GM12891 (cell line): ENCODE measurements at places on chromosomes 2 and 18.
A peak's percentile ranks its signal among the peaks of the same experiment; 100 is the strongest.

DNA sequence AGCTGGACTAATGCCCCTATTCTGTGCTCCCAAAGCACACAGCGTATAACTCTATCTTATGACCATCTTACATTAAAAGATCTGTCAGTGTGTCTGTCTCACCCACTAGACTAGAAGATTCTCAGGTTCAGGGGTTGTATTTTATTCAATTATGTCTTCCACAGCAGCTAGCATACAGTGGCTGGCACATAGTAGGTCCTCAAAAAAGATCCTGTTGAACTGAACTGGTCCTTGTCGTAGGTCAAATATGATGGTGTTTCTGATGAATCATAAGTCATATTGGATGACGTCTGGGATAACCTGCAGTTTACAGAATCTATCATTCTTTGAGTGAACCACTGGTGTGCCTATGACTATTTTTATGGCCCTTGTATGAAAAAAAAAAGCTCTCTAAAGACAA lies 11.3 kb upstream of the TTC39C start:
- DNase-seq, result no peak

- DNase-seq, result no peak
Observed at GRCh38 chr2:85746321-85747004, 7.3 kb upstream of the ATOH8 start.

GRCh38 chr2:18119883-18120282 lies 241.4 kb downstream of the KCNS3 start:
- no peak for DNase-seq

DNA sequence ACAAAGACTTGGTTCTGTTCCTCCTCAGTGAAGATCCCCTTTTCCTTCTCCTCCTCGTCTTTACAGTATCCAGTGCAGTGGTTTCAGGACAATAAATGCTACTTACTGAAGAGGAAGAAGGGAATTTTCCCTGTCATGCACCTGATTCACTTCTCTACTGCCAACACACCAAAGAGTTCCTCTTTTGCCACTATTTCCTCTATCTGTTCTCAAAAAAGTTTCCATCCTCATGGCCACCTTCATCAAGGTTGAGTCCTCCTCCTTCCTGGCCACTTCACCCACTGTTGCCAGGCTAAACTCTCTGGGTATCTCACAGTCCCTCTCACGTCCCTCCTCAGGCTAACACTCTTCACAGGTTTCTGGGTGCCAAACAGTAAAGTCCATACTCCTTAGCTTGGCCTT lies 41.7 kb downstream of the PLEKHM3 start:
- peak; percentile 15 for DNase-seq

GRCh38 chr2:38233231-38233983 lies 143.7 kb downstream of the ATL2 start:
- no peak for DNase-seq

GRCh38 chr2:239400596-239401066 lies at the start of gene HDAC4:
Gene HDAC4, minus strand, starts transcription at chr2:239401020. Its CDS starts 48,321 bp downstream, at chr2:239352699.
- DNase-seq, result no peak

- no peak for DNase-seq
Observed at GRCh38 chr2:166494140-166494624, at the start of gene SCN7A. Gene SCN7A, minus strand, starts transcription at chr2:166494249. Its CDS starts 16,553 bp downstream, at chr2:166477696.

GRCh38 chr2:232672588-232672987 lies 24.5 kb upstream of the GIGYF2 start:
- no peak for DNase-seq

- DNase-seq, result no peak
Observed at GRCh38 chr2:42252464-42252863, 83.3 kb downstream of the EML4 start.

DNA sequence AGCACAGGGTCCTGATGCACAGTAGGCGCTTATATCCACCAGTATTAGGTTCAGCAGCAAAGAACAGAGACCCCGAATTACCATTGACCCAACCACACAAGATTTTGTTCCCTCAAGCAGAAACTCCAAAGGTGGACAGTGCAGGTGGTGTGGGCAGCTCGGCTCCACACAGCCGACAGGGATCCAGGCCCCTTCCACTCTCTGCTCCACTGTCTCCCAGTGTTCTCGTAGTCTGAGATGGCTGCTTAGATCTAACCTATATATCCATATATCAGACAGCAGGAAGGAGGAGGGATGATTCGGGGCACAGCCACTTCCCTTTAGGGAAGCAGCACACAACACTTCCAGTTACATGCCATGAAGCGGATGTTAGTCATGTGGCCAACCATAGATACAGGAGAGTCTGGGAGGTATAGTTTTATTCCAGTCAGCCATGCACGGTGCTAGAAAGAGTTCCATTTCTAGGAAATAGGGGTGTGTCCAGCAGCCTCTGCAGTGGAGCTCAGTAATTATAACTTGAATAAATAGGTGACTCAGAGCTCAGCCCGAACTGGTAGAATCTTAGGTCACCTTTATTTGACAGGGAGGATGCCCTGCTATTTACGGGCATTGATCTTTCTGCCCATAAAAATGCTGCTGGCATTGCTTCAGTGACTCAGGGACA lies 158.9 kb downstream of the TWIST2 start:
- no peak for DNase-seq

DNA sequence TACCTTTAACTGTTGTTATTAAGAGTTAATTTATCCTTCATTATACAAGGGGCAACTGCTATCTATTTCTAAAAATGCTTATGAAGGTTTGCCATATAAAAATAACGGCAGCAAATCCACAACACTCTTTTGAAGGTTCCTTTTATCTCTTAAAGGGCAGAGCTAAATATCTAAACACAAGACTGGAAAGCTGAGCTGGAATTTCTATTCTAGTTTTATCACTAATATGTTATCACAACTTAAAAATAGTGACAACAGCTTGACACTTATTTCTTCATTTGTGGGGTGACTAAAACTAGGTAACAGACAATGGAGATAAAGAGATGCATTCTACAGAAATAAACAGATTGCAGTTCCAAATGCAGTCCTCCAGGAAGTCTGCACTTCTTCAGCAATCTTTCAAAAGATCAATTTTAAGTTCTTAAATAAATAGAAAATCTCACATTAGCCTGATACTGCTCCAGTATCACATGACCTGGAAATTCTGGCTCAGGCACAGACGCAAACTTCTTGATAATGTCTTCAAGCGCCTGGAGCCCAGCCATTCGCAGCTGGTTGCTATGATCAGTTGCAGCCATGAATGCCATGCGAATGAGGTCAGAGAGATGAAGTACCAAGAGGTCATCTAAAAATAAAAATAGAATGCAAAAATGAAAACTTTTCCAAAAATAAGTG lies 54.0 kb upstream of the STRN start:
- DNase-seq, result no peak

- no peak for DNase-seq
Observed at GRCh38 chr2:70822843-70823242, 2.4 kb upstream of the CLEC4F start.

DNA sequence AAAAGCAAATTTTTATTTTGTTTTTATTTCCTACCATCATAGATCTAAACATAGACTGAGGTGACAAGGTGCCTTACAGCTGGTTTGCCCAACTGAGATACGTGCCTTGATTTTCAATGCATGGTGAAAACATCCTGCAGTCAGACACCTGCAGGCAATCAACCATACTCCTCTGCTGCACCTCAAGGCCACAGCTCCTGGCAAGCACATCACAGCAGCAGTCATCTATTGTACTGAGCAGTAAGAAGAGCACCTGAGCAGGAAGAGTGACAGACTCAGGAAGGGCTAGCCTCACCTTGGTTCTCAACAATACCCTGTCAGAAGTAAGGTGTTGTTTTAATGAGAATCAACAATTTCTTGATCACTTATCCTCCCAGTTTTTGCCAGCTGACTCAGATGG lies 1206.8 kb upstream of the NRXN1 start:
- no peak for DNase-seq

DNA sequence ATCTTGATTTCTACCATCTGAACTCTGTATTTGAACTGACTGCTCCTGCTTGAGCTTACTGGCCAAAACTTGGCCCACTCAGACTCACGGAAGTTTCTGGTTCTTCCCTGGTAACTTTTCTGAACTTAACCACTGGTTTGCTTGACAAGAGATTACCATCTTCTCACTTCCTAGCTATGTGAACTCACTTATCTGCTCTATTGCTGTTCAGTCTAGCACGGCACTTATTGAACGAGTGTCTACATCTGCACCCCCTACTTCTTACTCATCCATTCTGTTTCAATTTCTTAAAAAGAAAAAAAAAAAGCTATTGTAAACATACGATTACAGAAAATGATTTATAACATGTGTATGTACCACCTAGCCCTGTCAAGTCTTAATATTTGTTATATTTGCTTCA lies 9.0 kb downstream of the CKAP2L start:
- no peak for DNase-seq

DNA sequence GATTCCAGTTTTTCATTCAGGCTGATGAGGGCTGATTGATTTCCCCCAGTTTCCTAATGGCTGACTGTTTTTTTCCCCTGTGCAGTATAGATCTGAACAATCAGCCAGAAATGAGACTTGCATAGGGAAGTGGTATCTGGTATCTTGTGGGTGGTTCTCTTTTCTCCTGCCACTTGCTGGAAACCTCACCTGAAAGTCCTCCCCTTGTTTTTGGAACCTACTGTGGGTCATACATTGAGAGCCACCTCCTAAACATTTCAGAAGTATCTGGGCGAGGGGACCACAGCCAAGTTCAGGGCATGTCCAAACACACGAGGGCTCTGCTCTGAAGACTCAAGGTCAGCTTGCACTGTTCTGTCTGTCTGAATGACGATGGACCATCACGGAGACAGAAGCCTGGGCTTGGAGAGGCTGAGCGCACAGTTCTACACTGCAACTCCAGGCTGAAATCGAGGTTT lies 19.3 kb downstream of the ALPK2 start:
- no peak for DNase-seq

- no peak for DNase-seq
Observed at GRCh38 chr2:203740871-203741281, 34.4 kb downstream of the CD28 start.

GRCh38 chr2:176575237-176575744 lies 306.0 kb downstream of the MTX2 start:
- DNase-seq, result no peak

- DNase-seq, result no peak
Observed at GRCh38 chr2:35871672-35872071, 483.9 kb upstream of the CRIM1 start.

DNA sequence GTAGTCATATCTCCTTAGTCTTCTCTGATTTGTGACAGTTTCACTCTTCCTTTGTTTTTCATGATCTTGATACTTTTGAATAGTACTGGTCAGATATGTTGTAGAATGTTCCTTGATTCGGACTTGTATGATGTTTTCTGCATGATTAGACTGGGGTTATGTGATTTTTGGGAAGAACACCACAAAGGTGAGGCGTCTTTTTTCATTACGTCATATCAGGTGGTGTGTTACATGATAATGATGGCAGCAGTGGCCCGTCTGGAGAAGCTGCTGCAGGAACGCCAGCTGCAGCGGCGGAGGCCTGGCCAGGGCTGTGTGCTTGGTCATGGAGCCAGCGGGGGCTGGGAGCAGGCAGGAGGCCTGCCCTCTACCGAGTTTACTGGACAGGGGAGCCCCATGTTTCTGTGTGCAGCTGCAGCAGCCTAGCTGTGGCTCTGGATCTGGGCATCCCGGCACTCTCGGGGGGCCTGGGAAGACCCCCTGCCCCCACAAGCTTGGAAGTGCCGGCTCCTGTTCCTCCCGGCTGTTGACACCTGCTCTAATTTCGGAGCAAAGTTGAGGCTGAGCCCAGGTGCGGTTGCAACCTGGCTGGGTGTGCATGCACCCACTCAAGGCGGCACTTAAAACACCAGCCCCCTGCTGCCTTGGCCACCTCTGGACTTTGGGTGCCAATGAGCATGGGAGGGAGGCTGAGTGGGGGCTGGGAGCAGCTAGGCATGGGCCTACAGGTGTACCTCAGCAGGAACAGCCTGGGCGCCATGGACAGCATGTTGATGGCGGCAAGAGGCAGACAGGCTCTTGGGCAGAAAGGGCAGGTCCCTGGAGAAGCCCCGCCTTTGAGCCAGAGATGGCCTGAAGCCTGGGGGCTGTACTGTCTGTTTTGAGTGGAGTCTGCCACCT lies 26.1 kb downstream of the SLC4A10 start:
- no peak for DNase-seq

GRCh38 chr2:96847586-96847985 lies 3.8 kb upstream of the ANKRD23 start:
- DNase-seq, result no peak

GRCh38 chr2:69518841-69519240 lies 81.6 kb upstream of the NFU1 start:
- DNase-seq, result no peak

- no peak for DNase-seq
Observed at GRCh38 chr2:160194351-160194750, 5.7 kb downstream of the ITGB6 start.

- DNase-seq, result no peak
Observed at GRCh38 chr2:118841828-118842461, 5.5 kb downstream of the EN1 start.

GRCh38 chr2:176158186-176158591 lies 1.1 kb downstream of the HOXD3 start:
- DNase-seq, result no peak

- no peak for DNase-seq
Observed at GRCh38 chr2:74162951-74163350, 15.2 kb upstream of the BOLA3 start.

GRCh38 chr2:30679426-30680088 lies 127.7 kb downstream of the CAPN13 start:
- DNase-seq, result no peak

DNA sequence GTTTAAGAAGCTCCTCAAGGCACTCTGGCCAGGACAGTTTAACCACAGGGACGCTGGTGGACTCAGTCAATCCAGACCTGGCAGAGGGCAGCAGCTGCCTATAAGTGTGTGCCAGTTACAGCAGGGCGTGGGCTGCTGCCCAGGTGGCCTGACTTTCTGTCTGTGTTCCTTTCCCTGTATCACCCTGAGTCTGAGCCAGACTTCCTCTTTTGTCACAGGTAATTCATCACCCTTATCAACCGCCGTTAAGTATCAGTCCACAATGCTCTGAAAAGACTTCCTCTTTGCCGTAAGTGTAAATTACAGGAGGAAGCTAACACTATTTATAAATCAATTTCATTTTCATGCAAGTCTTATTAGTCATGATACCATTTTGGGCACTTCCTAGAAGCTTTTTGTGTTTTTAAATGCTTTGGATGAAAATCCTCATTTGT lies 7.0 kb downstream of the LPIN1 start:
- DNase-seq, result no peak

DNA sequence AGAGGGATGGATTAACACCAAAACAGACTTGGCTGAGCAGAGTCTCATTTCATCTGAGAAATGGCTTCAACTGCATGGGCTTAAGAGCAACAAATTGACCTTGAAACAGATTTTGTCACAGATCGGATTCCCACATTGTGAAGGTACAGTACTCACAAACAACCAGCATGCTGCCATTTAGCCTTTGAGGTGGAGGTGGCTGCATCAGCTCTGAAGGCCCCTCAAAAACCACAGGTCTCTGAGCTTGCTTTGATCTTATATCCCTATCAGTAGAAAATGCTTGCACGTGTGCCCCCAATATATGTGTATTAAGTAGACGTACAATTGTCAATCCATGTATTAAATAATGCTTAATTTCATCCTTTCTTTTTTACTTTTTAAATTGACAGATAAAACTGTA lies 6.2 kb downstream of the VWA3B start:
- no peak for DNase-seq

GRCh38 chr2:72797740-72798139 lies 28.1 kb downstream of the EXOC6B start:
- DNase-seq, result no peak

- DNase-seq, result no peak
Observed at GRCh38 chr18:6413579-6414117, 1.1 kb downstream of the L3MBTL4 start.
